ENCODE measurements at places on chromosomes 1 and 21.
A peak's percentile ranks its signal among the peaks of the same experiment; 100 is the strongest.

DNA sequence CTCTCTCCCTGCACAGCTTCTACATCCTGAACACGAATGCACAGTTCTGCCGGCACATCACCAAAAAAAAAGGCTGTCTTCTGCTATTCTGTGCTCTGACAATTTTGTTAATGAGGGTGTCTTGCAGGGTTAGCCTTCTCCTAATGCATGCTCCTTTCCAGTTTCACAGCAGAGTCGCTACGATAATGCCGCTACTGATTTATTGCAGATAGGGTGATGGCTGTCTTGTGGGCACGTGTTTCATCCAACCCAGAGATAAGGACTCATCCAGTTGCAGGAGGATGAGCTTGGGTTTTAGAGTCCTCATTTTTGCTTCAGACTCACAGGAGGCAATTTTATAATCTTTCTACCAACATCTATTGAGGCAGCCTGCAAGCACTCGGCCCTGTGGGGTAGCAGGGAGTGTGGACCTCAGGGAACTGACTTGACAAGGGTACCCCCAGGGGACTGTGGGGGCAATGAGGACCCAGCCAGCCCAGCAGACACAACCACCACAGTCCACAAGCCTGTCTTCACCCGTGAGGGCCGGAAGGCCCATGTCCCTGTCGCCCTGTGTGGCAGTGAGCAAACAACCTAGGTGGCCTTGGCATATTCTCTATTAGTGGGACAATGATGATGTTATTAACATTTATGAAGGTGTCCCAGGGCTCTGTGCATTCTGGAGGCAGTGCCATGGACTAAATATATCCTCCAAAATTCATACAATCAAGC lies 15.4 kb upstream of the UTS2 start:
- no peak for DNase-seq

GRCh38 chr1:49297783-49298182 lies 521.1 kb upstream of the BEND5 start:
- DNase-seq, result no peak

DNA sequence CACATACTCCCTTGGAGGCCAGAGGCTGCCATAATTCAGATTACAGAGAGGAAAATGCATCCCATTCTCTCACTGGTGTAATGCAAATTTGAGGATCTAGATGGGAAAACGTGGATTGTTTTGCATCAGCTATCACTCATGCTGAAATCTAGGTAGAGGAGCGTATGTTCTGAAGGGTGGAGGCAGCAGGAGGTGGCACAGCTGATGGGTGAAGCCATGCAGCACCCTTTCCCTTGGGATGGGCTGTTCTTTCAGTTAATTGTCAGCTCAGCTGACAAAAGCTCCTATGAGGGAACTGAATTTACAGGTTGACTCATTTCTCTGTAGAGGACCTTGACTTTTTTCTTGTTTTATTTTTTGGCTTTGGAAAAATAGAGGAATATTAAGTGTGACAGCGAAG lies 41.8 kb downstream of the CAMTA1 start:
- DNase-seq, result no peak

- DNase-seq, result no peak
Observed at GRCh38 chr1:53186533-53186932, 10.1 kb upstream of the CPT2 start.

DNA sequence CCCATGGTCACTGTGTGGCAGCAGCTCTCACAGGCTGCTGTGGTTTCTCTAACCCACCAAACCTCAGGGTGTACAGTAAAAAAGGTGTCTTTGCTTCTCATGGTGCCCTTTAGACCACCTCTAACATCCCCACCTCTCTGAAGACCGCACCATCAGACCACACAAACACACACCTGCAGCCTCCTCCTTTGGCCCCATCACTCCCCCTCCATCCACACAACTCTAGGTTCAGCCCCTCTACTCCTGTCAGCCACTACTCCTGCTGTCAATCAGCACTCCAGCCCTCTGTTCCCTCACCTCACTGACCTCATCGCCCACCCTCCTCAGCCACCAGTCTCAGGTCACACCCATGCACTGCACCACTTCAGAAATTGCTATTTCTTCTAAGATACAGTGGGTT lies 7.5 kb downstream of the ZNF692 start:
- no peak for DNase-seq

DNA sequence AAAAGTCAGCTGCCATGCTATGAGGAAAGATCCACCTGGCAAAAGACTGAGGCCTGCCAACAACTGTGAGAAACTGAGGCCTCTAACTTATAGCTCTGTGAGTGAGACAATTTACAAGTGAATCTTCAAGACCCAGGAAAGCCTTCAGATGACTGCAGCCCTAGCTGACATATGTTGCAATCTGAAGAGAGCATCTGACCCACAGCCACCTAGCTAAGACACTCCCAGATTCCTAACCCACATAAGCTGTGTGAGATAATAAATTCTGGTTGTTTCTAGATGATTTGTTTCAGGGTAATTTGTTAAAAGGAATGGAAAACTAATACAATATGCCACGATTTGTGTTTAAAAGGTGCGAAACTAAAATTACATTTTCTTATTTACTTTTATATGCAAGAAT lies 55.1 kb downstream of the HFM1 start:
- no peak for DNase-seq

GRCh38 chr1:224689374-224689773 lies 73.3 kb downstream of the CNIH3 start:
- no peak for DNase-seq

- no peak for DNase-seq
Observed at GRCh38 chr21:41865002-41865777, 14.0 kb downstream of the PRDM15 start.

- no peak for DNase-seq
Observed at GRCh38 chr1:14780271-14780670, 181.8 kb downstream of the KAZN start.

DNA sequence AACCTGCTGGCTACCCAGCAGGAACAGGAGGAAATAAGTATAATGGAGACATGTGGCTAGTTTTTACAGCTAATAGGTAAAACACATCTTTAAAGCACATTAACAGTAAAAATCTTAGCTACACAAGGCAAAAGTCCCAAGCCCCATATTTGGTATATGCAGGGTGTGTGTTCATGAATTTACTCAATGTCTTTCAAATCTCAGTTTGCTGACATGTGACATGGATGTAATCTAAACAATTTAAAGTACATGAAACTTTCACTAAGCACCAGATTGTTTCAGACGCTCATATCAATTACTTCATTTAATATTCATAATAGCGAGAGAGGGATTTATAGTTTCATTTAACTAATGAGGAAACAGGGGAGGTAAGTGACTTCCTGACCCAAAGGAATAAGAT lies 3.9 kb downstream of the TACSTD2 start:
- DNase-seq, result no peak

DNA sequence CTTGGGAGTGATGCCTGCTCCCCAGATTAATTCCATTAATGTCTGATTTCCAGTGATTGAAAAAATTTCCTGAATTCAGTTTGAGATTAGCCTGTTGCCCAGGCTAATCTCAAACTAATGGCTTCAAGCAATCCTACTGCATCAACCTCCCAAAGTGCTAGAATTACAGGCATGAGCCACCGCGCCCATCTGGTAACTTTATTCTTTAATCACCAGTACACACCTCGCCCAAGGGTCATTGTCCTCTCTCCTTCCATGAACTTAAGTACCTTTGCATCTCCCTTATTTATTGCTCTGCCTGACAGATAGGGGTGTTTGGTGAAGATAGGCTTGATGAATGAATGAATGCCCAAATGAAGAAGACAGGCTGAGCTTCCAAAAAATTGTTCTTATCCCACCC lies 366.5 kb downstream of the SIPA1L2 start:
- no peak for DNase-seq

DNA sequence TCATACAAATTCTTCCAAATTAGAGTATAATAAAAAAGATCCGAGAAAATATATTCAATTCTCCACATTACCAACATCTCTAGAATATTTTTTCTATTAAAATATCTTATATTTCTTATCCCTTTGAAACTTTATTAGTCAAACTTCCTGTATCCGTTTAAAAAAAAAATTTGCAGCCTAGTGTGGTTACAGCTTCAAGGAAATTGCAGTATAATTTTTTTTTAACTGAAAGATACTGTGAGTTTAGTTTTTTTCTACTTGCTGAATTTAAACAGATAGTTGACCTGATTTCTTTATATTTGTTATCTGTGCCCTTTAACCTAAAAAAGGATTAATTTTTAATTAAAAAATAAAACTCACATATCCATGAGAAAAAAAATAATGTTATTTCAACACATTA lies 1.5 kb downstream of the RGS18 start:
- DNase-seq, result no peak

- no peak for DNase-seq
Observed at GRCh38 chr1:228803421-228803820, 68.1 kb downstream of the RHOU start.

DNA sequence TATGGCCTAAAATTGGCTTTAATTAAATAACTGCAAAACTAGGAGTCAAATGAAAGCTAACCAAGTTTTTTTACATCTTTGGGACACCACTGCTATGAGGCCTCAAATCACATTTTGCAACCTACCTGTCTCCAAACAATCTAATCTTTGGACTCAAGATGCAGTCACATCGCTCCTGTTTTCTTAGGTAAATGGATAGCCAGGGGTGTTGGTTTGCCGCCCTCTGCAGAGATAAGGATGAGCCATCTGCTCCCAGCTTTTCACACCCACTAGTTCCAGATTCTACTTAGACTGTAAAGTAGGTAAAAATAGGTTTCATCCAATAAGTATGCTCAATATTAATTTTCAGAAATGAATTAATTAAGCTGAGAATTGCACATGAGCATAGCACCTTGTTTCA lies 456.5 kb downstream of the KIF26B start:
- no peak for DNase-seq

- no peak for DNase-seq
Observed at GRCh38 chr1:56915960-56916359, 49.9 kb downstream of the C8B start.

GRCh38 chr1:97668945-97669344 lies 251.9 kb downstream of the DPYD start:
- DNase-seq, result peak; percentile 6

DNA sequence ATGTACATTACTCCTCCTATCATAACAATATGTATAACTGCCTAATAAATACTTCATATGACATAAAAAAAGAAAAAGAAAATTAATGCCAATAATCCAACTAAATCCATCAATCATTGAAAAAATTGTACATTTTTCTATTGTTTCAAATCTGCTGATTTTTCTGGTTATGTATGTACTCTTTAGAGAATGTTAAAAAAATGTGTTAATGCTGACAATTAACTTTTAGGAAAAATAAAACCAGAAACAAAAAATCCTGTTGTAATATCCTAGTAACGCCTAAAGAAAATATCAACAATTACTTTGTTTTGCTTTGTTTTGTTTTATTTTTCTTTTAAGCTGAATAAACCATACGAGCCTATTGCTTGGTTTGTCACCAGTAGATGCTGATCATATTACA lies 213.9 kb upstream of the USP25 start:
- DNase-seq, result no peak

DNA sequence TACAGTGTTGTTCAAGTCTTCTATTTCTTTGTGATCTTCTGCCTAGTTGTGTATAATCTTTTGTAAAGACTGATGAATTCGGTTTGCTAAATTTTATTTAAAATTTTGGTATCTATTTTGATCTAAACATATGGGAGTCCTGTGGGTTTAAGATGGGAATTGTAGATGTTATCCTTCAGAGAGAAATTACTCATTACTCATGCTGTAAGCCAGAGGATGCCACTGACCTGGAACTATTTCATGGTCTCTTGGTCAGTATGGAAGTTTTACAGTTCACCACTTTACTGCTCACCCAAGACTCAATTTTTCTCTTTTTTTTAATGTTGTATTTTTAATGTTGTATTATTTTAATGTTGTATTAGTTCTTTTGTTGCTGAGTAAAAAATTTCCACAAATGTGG lies 138.6 kb upstream of the B3GALT2 start:
- no peak for DNase-seq

- DNase-seq, result no peak
Observed at GRCh38 chr1:86155807-86156565, 586 bp downstream of the COL24A1 start.

DNA sequence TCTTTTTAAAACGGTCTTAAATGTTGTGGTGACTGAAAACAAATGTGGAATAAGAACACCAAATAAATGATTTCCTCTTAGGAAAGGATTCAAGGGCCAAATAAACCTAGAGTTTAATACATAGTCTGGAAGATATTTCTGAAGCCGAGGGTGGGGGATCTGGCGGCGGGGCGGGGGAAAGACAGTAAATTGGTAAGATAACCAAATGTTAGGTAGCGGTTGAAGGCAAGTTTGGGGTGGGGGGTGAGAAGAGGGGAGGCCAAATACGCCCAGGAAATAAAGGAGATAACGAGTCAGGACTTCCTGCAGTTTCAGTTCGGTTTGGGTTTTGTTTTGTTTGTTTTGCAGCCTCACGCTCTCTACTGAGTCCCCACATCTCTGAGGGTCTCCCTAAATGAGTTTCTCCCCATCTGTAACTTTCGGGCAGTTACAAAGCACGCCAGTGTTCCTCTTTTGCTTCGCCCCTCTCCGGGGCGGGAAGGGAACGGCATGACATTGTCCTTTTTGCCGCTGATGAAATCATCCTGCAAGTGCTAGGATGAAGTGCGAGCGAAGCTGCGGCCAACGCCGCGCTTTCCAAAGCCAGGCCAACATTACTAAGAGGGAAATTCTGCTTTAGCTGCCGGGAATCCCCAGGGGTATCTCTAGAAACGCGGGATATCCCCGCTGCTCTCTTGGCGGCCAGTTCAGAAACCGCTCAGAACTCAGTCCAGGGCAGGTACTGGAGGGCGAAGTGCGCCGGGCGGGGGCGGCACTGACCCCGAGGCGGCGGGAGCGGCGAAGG lies 844 bp downstream of the NIBAN1 start:
- DNase-seq, result no peak

GRCh38 chr1:51859333-51859732 lies 19.2 kb downstream of the NRDC start:
- no peak for DNase-seq

DNA sequence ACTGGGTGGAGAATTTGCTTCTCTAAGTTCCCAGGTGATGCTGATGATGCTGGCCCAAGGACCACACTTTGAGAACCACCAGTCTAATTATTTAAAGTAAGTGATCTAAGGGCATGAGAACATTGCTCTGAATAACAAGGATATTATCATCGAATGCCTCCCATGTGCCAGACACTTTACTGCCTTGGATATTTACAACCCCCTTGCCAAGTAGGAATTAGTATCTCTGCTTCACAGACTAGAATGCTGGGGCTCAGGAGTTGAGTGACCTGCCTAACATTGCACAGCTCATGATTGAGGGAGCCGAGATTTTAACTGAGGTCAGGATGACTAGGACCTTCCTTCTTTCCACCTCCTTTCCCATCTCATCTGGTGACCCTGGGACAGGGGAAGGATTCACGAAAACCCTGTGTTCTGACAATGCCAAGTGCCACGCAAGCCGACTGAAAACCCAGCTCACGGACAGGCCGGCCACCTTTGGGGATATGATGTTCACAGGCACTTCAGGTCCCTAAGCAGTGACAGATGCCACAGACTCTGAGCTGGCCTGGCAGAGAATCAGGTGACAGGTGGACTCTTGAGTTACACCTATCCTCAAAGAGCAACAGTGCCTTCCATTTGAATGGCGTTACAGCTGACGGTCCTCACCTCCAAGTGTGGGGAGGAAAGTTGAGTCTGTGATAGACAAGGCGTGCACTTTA lies 230.7 kb downstream of the TOMM20 start:
- DNase-seq, result no peak

GRCh38 chr1:5562769-5563168 lies 429.5 kb downstream of the NPHP4 start:
- no peak for DNase-seq

- no peak for DNase-seq
Observed at GRCh38 chr1:228865627-228866330, 130.5 kb downstream of the RHOU start.

- DNase-seq, result no peak
Observed at GRCh38 chr21:35438643-35439404, 389.7 kb upstream of the RUNX1 start.
